Cortex of kidney (tissue), 1 donor: ENCODE measurements at places on chromosomes 6 and 20.

DNA sequence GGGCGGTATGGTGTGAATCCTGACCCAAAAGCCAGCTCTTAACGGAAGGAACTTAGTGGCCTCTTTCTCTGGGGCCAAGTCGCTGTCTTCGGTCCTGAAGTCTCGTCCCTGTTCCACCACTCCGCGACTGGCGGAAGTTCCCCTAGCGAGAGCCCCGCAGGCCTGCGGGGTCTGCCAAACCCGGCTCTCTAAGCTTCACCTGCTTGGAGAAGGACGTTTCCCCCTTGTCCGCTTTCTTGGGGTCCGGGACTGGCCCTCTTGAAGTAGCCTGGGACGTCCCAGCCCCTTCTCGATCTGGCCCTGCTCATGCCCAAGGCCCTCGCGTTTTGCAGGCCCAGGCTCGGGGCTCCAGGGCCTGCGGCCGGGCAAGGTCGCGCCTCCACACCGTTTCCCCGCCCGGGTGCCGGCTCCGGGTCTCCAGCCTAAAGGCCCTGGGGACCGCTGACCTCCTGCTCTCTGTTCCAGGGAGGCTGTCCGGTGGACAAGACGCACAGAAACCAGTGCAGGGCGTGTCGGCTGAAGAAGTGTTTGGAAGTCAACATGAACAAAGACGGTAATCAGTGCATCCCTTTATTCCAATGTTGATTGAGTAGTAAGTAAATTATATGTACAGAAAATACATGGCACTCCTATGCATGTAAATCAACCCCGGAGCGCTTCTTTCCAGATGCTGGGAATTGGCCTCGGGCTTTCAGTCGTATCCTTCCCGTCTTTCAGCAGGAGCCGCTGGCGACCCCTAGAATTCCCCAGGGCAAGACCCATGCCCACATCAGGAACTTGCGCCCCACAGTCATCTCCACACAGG lies 8.8 kb downstream of the NR2E1 start:
- no peak for DNase-seq

DNA sequence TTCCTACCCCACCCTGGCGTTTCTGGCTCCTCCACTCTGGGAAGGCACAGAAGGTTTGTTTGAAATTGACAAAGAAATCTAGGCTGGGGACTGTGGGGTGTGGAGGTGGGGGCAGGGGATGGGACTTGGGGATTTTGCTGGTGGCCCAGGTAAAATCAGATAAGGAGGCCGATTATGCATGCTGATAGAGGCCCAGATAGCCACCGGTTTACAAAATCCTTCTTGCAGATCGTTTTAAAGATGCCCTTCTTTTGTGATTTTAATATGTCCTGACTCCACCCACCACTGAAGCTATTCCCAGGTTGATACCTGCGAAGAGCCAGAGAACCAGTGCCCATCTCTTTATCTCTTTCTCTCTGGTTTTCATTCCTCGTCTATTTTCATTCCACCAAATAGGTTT lies 104.9 kb downstream of the TFAP2C start:
- no peak for DNase-seq

- no peak for DNase-seq
Observed at GRCh38 chr6:3482869-3483268, 26.0 kb upstream of the SLC22A23 start.

DNA sequence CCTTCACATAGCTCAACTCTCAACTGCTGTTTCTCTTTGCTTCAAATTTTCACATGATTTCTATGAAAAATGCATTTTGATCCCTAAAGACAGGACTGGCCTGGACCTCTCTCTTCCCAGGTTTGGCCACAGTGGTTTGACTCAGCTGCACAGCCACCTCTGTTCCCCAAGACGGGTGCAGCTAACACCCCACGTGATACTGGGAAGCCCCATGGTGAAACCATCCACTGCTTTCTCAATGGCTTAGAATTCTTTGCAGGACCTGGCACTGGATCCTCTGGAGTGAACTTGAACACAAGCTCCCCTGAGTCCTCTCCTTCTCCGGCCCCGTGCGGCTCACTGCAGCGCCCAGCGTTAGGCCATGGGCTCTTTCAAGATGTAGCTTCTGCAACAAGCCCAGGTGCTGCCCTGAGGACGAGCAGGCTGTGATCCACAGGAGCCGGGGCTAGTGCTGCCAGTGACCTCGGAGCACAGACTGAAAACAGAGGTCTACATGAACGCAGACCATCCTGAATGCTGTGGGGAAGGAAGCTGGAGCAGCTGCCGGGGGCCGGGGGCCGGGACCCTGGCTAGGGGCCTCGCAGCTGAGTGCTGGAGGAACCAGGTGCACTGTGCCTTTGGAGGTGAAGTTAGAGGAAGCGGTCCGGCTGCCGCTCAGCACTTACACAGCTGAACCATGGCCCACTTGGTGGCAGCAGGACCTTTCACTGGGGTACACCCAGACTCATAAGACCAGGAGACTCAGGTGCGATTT lies 58.8 kb upstream of the MPC1 start:
- no peak for DNase-seq
